ENCODE measurements at places on chromosomes 2 and 18. TPM values are rescaled to one million over a fixed set of nuclear protein-coding genes. Genes with fewer than 3 reads are reported as not detected.

Gene IL18RAP
- total RNA-seq, result 1.6 TPM

Gene CFAP65
- total RNA-seq, result 0.78 TPM

Gene CHRNA1
- not detected for total RNA-seq

Gene NEU2
- total RNA-seq, result not detected

Gene LDAH
- total RNA-seq, result 16.9 TPM

Gene VWA3B
- 0.81 TPM for total RNA-seq

Gene RAPGEF4
- 16.2 TPM for total RNA-seq

Gene FSHR
- total RNA-seq, result 0.13 TPM

Gene TUBB8B
- 0.33 TPM for total RNA-seq

DNA sequence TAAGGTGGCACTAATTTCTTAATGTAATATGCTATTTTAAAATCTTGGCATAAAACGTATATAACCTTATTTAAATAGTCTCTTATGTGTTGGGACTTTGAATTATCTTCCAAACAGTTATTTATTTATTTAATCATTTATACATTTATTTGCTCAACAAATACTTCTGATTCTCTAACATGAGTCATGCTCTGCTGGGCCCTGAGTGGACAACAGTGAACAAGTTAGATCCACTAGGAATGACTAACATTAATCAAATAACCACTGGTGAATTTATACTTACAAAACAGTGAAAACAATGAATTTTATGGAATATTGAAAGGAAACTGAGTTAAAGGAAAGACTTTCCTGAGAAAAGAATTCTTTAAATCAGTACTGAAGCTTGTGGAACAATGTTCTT is 1257.2 kb upstream of the CHAC2 start:
- H3K4me1 ChIP-seq, result no peaks in the 10 kb centered on the region
- H3K4me3 ChIP-seq, result no peak overlapping the region
- H3K36me3 ChIP-seq, result no peaks in the 10 kb centered on the region
- H3K27me3 ChIP-seq, result no peaks in the 10 kb centered on the region

DNA sequence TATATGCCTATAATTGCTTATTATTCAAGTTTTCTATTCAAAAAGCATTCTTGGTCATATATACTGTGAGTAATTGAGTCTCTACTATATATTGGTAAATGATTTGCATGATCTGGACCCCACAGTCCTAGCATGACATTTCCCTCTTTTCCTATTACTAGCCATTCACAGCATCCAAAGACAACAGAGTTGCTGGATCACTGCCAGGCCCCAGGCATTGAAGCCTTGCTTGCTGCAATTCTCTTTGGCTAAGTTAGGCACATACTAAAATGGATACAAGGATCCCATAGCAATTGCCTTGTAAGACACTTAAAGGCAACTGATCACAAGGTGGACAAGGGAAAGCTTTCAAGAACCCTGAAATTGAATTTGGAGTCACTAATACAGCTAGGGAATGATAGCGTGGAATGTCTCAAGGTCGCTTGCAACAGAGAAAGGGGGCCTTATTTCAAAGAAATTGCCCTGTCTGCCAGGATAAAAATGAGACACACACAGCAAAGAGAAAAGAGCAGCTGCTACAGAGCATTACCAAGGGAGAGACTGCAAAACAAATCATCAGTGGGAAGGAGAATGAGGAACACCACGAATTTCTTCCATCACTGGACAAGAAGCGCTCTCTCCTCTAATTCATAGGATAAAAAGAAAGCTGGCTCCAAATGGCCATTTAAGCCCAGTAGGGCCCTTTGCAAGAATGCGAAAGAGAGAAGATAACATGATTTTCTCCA is 77.1 kb upstream of the EPHA4 start:
- peak; percentile 38 for DNase-seq
- H3K4me1 ChIP-seq, result no peaks in the 10 kb centered on the region
- H3K36me3 ChIP-seq, result no peaks in the 10 kb centered on the region
- no peak overlapping the region for H3K4me3 ChIP-seq
- H3K27me3 ChIP-seq, result no peaks in the 10 kb centered on the region

DNA sequence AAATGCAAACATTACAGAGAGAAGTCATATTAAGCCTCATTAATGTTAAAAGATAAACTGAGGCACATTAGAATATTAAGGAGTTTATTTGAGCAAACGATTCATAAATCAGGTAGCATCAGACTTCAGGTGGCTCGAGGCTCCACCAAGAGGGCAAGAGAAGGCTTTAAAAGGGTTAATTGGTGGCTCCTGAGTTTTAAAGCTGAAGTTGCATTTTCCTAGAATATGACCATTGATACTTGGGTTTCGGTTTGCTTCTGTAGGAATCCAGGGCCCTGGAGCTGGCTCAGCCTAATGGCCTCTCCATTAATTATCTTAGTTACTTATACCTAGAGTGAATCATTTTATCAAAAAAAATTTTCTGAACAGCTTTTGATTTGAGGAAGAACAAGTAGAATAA is 123.7 kb upstream of the NABP1 start:
- no peak for DNase-seq
- H3K27me3 ChIP-seq, result no peaks in the 10 kb centered on the region
- no peak overlapping the region for H3K4me3 ChIP-seq
- no peak overlapping the region for H3K27ac ChIP-seq

- H3K27me3 ChIP-seq, result peaks cover 7% of the 10 kb centered on the region
- no peak overlapping the region for H3K4me3 ChIP-seq
- H3K36me3 ChIP-seq, result no peaks in the 10 kb centered on the region
- no peaks in the 10 kb centered on the region for H3K4me1 ChIP-seq
Observed at GRCh38 chr2:154692927-154693326, 5.6 kb upstream of the KCNJ3 start.

DNA sequence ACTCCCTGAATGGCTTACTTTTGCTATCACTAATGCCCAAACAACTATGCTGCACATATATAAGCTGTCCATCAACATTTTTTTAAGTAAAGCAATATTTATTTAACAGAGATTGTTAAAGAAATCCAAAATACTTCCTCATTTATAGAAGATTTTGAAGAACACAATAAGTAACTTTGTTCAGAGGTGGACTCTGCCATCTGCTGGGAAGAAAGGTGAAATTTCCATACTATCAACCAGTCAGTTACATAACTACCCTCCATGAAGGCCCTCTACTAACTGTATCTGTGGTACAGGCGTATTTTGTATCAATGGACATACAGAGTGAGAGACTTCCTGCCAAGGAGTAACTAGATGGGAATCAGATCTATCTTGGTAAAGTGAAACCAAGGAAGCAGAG is 106.0 kb downstream of the DTNB start:
- peaks cover 11% of the 10 kb centered on the region for H3K4me1 ChIP-seq
- H3K36me3 ChIP-seq, result no peaks in the 10 kb centered on the region
- no peak overlapping the region for H3K27ac ChIP-seq
- no peak overlapping the region for H3K4me3 ChIP-seq
- no peaks in the 10 kb centered on the region for H3K27me3 ChIP-seq
- no peak for DNase-seq

- H3K4me3 ChIP-seq, result no peak overlapping the region
- peaks cover 62% of the 10 kb centered on the region for H3K4me1 ChIP-seq
- no peaks in the 10 kb centered on the region for H3K36me3 ChIP-seq
- no peaks in the 10 kb centered on the region for H3K27me3 ChIP-seq
- peak overlapping the region; percentile 93 for H3K27ac ChIP-seq
Observed at GRCh38 chr2:69563021-69563420, 80.5 kb downstream of the AAK1 start.

GRCh38 chr2:162636206-162636728 is 202.3 kb downstream of the KCNH7 start:
- no peaks in the 10 kb centered on the region for H3K4me1 ChIP-seq
- H3K36me3 ChIP-seq, result no peaks in the 10 kb centered on the region
- no peaks in the 10 kb centered on the region for H3K27me3 ChIP-seq

DNA sequence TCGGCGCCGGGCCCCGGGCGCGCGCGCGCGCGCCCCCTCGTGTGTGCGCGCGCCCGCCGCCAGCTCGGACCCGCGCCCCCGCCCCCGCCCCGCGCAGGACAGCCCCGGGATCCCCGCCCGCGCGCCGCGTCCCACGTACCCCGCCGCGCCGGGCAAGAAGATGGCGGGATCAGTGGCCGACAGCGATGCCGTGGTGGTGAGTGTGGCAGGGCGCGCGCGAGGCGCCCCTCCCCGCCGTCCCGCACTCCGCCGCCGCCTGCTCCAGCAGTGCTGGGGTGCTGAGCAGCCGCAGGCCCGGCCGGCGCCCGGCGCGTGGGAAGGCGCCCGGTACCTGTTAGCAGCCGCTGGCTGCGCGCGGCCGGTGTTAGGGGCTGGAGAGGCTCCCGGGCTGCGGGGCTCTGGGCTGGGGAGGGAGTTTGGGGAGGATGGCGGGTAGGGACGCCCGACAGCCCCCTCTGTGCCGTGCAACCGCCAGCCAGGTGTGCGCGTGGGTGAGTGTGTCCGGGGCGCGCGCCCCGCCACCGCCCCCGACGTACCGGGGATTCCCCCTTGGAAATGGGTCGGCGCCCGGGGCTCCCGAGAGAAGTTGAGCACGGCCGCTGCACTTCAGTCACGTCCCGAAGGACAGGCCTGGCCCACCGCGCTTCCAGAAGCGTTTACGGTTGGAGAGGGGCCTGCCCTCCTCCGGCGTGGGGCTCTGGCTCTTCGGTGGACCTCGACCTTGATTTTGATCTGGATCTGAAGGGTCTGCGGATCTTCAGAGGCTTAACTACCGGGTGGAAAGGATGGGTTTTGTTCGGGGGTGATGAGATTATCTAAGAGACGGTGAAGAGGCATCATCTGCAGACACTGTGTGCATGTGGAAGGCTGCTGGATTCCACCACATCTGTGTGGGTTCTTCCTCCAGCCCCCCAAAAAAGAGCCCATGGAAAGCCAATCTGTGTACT is 697 bp downstream of the LGALSL start:
- peak; percentile 52 for DNase-seq
- H3K27ac ChIP-seq, result peak overlapping the region; percentile 40
- H3K4me3 ChIP-seq, result peak overlapping the region; percentile 45

GRCh38 chr2:191479680-191480023 is 198.3 kb upstream of the NABP1 start:
- no peaks in the 10 kb centered on the region for H3K27me3 ChIP-seq
- DNase-seq, result no peak
- no peaks in the 10 kb centered on the region for H3K4me1 ChIP-seq
- no peak overlapping the region for H3K4me3 ChIP-seq
- no peak overlapping the region for H3K27ac ChIP-seq

GRCh38 chr18:54382733-54383252 is 25.1 kb downstream of the C18orf54 start:
- no peaks in the 10 kb centered on the region for H3K36me3 ChIP-seq
- H3K27ac ChIP-seq, result no peak overlapping the region
- no peaks in the 10 kb centered on the region for H3K27me3 ChIP-seq

GRCh38 chr18:50151926-50152325 is 43.0 kb downstream of the MYO5B start:
- H3K4me1 ChIP-seq, result no peaks in the 10 kb centered on the region
- H3K36me3 ChIP-seq, result no peaks in the 10 kb centered on the region
- no peak for DNase-seq
- H3K27me3 ChIP-seq, result no peaks in the 10 kb centered on the region
- no peak overlapping the region for H3K4me3 ChIP-seq

- H3K27me3 ChIP-seq, result no peaks in the 10 kb centered on the region
- H3K27ac ChIP-seq, result no peak overlapping the region
- H3K4me1 ChIP-seq, result peaks cover 6% of the 10 kb centered on the region
- H3K36me3 ChIP-seq, result peaks cover 4% of the 10 kb centered on the region
- no peak overlapping the region for H3K4me3 ChIP-seq
Observed at GRCh38 chr2:100390001-100390940, 27.2 kb downstream of the CHST10 start.

DNA sequence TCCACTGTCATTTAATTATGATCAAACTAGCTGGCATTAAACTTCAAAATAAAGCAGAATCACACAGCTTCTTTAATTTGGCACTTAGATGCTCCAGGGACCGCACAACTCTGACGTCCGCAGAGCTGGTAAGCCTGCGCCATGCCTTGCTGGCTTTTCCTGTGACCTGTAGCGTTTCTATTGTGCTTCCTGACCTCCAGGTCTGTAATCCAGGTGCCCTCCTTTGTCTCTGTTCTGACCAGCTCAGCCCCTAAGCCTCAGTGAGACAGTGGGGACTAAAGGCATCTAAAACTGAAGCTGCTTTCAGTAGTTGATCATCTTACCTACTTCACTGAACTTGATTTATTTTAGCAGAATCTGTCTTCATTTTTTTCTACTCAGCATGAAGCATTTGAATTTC is 249.7 kb upstream of the RGPD4 start:
- H3K27me3 ChIP-seq, result no peaks in the 10 kb centered on the region
- no peak for DNase-seq
- no peak overlapping the region for H3K27ac ChIP-seq
- no peak overlapping the region for H3K4me3 ChIP-seq
- H3K36me3 ChIP-seq, result no peaks in the 10 kb centered on the region

- H3K4me1 ChIP-seq, result peaks cover 15% of the 10 kb centered on the region
- no peak for DNase-seq
- H3K27ac ChIP-seq, result no peak overlapping the region
Observed at GRCh38 chr18:57754577-57755338, 48.4 kb downstream of the ATP8B1 start.

DNA sequence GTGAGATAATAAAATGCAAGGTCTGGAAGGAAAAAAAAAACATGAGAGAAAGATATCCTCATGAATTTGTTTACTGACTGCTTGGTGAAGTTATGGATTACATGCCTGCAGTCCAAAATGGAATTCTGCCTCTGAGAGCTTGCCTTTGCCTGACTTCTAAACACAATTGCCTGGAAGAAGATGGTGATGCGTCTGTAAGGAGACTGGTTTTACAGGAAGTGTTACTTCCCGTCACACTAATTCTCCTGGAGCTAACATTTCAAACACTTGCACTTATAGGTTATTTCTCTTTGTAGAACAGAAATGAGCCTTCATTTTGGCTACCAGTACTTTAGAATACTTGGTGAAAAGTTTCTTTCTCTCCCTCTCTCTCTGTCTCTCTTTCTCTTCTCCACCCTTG is 884.3 kb downstream of the TSN start:
- H3K4me3 ChIP-seq, result no peak overlapping the region
- H3K27ac ChIP-seq, result no peak overlapping the region
- no peaks in the 10 kb centered on the region for H3K4me1 ChIP-seq
- DNase-seq, result no peak
- no peaks in the 10 kb centered on the region for H3K27me3 ChIP-seq

DNA sequence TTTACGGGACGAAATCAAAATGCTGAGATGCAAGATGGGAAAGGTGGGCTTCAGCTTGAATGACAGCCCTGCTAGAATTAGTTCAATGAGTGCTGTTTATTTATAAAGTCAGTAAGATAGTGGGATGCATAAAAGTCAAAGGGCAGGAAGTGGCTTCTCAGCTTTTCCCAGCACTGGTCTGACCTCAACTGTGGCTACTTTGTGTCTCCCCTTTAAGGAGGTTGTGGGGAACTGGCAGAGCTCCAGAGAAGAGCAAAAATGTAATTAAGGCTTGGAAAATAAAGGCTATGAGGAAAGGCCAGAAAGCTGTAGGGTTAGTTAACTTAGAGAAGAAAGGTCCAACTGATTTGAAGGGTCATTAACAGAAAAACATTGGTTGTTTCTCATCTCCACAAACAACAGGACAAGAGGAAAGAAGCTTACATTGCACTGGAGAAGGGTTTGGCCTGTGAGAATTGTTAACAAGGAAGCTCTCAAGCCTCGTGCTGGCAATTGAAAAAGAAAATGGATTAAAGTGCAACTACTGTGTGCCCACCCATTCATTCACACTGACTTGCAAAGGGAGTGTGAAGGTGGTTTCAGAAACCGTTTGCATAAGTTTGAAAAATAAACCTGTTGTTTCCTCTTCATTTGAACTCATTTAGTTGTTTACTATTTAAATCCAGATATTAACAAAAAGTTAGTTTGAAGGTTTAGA is 68.8 kb upstream of the CD28 start:
- H3K27me3 ChIP-seq, result no peaks in the 10 kb centered on the region
- no peak for DNase-seq
- H3K4me1 ChIP-seq, result peaks cover 16% of the 10 kb centered on the region
- no peak overlapping the region for H3K4me3 ChIP-seq

GRCh38 chr18:45060102-45060501 is 379.4 kb downstream of the SETBP1 start:
- no peak for DNase-seq
- H3K27ac ChIP-seq, result no peak overlapping the region
- no peaks in the 10 kb centered on the region for H3K27me3 ChIP-seq
- H3K4me1 ChIP-seq, result peaks cover 7% of the 10 kb centered on the region
- no peaks in the 10 kb centered on the region for H3K36me3 ChIP-seq

All from thyroid gland (tissue), 4 donors.